ENCODE measurements at places on chromosomes 4 and X.

DNA sequence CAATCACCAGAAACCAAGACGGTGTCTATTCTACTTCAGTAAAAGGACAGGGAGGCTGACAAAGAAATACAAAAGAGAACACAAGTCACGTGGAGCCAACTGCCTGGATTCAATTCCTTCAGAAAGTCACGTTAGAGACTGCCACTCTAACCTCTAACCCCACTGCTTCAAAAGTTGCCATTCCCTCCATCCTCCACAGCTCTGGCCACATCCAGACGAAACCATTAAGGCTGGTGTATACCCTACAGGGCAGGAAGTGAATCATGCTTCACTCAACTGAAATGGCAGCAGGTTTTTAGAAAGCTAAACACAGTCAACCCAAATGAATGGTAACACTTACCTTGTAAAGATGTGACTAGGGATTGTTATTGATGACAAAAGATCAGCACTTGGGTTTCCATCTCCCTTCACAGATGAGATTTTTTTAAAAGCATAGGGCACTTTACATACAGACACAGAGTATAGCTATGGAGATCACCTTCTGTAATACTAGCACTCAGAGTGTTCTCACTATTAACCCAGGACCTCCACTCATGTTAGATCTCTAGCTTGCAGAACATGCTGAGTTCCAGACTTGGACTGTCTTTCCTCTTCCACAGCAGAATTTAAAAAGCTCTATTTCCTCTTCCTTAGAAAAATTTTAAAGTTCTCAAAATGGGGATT, 37.4 kb downstream of the MAML3 start:
- no peak for DNase-seq

DNA sequence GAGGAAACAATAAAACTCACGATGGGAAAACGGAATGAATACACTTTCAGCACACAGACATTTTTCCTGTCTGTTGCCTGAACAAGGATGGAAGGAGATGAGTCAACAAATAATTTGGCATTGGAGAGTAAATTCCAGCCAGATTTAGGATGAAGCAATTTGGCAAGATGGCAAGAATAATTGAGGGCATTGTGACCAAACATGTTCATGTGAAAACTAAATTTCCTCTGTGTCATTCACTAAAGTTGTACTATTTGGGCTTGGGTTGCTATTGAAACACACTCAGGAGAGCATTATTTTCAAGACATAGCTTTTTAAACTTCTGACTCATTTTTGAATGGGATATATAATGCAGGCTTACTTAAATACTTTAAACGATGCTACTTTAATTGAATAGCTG, 1614.4 kb downstream of the PCDH19 start:
- DNase-seq = no peak

- no peak for DNase-seq
These were observed 1494.5 kb downstream of the TECRL start for GRCh38 chr4:62914758-62915157.

DNA sequence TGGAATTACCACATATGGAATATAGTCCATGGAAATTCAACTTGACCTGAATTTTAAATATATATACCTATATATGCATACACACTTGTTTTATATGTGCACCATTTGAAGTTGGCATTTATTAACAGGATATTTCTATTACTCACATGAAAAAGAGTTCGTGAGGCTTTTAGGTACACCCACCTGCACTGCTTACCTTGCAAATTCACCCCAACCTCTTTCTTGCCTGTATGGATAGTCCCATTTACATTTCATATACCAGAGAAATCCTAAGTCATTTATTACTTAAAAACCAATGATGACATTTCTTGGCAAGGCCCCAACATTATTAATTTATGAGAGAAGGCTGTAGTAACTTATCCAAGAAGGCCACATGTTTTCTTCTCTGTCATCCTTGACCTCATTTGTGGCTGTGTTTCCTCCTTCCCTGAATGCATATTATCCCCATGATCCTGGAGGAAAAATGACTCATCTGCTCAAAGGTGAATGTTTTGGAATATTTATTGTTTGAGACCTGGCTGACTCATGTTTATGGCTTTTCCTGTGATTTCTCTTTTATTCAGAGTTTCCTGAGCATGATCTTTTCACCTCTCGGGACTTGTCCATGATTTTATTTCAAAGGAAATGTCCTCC, 62.2 kb upstream of the FAM241A start:
- DNase-seq = no peak

GRCh38 chr4:54946741-54947140, 178.7 kb downstream of the KDR start:
- DNase-seq = no peak

DNA sequence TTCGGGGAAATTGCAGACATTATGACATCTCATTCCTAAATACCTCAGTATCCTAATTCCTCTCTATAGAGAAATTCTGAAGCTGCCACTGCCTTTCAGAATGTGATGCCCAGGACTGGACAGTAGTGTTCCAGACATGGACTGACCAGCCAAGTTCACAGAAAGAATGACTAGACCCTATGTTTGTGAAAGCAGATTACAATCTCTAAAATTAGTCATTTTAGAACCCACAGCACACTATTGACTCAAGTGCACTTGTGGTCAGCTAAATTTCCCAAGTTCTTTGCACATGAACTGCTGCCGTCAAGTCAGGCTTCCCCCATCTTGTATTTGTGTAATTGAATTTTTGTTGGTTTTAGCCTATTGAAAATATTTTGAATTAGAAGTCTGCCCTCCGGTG, 81.0 kb upstream of the ESX1 start:
- DNase-seq = no peak

GRCh38 chrX:15747626-15748173, 9.6 kb downstream of the CA5B start:
- DNase-seq = no peak

DNA sequence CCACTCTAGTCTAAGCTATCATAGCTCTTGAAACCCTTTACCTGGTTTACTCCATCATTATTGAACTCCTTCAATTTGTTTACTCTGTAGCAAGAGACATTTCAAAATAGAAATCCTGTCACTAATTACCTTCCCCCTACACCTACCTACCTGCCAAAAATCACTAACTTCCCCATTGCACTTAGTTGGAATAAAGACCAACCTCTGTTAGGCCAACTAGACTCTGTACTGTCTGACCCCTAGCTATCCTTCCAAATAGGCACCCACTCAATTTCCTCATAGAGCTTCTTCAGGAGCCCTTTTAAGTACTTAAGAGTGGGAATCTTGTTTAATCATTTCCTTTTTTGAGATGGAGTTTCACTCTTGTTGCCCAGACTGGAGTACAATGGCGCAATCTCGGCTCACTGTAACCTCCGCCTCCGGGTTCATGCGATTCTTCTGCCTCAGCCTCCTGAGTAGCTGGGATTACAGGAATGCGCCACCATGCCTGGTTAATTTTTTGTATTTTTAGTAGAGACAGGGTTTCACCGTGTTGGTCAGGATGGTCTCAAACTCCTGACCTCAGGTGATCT, 8.9 kb upstream of the CDKL2 start:
- DNase-seq = no peak

DNA sequence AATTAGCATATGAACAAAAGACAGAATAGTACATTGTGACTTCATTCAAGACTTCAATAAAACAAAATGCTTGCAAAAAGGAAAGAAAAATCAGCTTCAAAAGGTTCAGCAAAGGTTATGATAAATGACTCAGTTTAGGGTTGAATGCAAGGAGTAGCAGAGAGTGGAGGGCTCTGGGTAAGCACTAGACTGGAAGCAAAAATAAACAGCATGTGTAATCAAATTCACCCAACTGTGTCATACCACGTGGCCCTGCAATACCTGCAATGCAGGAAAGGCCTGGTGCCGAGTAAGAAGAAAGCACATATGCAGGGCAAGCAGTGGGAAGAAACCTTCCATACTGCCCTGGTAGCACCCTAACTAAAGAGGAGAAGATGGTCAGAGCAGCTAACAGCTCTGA, 88.7 kb downstream of the ATP11C start:
- DNase-seq = no peak

DNA sequence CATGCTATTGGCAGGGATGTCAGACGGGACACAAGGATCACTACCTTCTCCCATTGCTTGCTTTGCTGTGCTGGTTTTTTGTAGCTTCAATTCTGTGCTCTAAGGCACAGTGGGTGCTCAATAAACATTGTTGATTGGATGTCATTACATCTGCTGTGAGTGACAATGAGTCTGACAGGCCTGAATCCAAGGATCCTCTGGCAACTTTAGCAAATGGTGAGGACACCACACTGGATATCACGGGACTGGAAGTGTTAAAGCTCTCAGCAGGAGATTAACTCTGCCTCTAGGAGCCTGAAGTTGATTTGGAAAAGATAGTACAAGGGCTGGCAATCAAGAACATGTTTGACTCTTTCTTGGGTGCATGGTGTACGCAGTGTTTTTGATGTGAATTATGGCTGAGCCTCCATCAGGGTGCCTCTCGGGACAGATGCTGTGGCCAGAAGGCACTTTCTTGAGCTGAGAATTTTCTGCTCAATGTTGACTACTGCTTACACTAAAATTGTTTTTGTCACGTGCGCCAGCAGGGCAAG, 217.9 kb downstream of the ARAP2 start:
- no peak for DNase-seq

DNA sequence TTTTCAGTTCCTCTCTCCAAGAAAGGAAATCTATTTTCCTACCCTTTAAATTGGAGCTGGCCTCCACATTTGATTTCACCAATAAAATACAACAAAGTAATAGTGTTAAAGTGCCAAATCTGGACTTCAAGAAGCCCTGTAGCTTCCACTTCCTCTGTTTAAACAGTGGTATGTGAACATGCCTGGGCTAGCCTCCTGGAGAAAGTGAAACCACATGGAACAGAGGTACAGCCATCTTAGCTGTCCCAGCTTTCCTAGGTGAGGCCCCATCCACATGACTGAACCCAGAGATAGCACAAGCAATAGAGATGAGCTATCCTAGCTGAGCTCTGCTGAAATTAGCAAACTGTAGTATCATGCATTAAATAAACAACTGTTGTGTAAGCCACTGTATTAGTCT, 131.8 kb upstream of the VCX start:
- no peak for DNase-seq

DNA sequence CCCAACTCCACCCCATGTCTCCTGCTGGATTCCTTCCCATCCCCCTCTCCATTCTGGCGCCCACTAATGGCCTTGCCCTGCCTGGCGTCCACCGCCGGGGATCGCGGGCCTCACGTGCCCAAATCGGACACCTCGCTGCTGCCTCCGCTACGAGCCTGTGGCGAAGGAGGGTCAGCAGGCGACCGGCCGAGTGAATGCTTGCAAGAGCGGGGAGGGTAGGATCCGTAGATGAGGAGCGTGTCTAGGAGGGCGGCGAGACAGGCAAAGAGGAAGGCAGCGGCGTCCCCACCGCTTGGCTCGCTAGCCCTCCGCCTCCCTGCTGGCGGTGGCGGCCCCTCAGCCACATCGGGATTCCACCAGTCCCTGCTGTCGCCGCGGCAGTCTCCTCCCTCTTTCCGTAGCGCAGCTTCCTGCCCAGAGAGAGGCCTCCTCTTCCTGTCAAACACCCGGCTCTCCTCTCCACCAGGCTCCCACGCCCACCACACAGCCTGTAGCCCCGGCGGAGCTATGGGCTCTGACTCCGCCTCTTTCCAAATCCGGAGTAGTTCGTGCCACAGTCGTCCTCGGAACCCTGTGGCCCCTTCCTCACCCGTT, at the start of gene SPIN2B:
SPIN2B (minus strand) TSS at position 387 of the 594 bp plus-strand sequence.
- peak; percentile 92 for DNase-seq

GRCh38 chr4:136392576-136392975, 1139.7 kb downstream of the PCDH18 start:
- DNase-seq = no peak

DNA sequence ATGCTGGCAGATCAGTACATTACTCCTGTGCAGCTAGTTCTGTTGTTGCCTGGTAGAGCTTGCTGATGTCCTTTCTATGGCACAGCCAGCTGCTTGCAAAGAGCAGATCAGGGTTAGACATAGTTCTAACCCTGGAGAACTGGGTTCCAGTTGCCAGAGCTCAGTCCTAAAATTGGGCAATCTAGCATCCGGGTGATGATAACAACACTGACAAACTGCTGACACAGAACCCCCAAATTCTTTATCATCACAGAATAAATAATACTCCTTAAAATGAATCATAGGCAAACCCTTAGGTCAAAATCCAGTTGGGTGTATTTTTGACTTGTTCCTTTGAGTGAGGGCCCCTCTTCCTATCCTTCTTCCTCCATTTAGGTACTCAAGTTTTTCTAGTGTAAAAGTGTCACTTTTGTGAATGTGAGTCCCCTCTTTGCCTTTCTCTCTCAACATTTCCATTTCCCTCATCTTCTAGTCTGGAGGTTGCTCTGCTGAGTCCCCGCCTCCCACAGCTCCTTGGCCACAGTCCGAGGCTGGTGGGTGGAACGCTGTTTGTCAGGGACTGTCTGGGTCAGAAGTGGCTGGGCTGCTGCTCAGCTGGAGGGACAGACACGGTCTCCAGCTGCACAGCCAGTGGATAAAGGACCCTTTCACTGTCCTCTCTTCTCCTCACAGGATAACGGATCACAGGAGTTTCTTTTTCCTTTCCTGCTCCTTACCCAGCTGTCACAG, 93.6 kb upstream of the RASGEF1B start:
- DNase-seq = no peak

- no peak for DNase-seq
These were observed 2.7 kb downstream of the BEX3 start for GRCh38 chrX:103378990-103379389.

Measured in esophagus muscularis mucosa (tissue), 4 donors.